ENCODE measurements at places on chromosomes 3 and 15. TPM values are rescaled to one million over a fixed set of nuclear protein-coding genes. Genes with fewer than 3 reads are reported as not detected.

CEMIP gene
- total RNA-seq = 0.07 TPM

MED12L gene
- total RNA-seq = 21.5 TPM

ATP13A3 gene
- total RNA-seq = 181 TPM

MST1R gene
- total RNA-seq = 13.6 TPM

IL17RB gene
- 30.0 TPM for total RNA-seq

NOP10 gene
- total RNA-seq = 171 TPM

RETNLB gene
- not detected for total RNA-seq

FAM107A gene
- total RNA-seq = not detected

AADACL2 gene
- not detected for total RNA-seq

WDR72 gene
- total RNA-seq = 10.1 TPM

PLA1A gene
- 0.75 TPM for total RNA-seq

SLCO2A1 gene
- 2.5 TPM for total RNA-seq

DUOXA2 gene
- 1.6 TPM for total RNA-seq

SLC6A1 gene
- total RNA-seq = not detected

SERPINI2 gene
- not detected for total RNA-seq

NR2E3 gene
- not detected for total RNA-seq

ROPN1 gene
- total RNA-seq = not detected

C3orf49 gene
- not detected for total RNA-seq

SPINK8 gene
- total RNA-seq = not detected

WDR93 gene
- 0.16 TPM for total RNA-seq

ZMYND10 gene
- total RNA-seq = 0.23 TPM

CPLX3 gene
- not detected for total RNA-seq

SEMA5B gene
- 0.84 TPM for total RNA-seq

MAP6D1 gene
- 5.1 TPM for total RNA-seq

TMEM40 gene
- total RNA-seq = 1.0 TPM

LINGO1 gene
- total RNA-seq = 1.3 TPM

Data from Caco-2 (cell line).